ENCODE measurements at places on chromosomes 4 and X.

- no peak for DNase-seq
Measured at GRCh38 chrX:152418025-152418424, 33.1 kb downstream of the GABRA3 start.

DNA sequence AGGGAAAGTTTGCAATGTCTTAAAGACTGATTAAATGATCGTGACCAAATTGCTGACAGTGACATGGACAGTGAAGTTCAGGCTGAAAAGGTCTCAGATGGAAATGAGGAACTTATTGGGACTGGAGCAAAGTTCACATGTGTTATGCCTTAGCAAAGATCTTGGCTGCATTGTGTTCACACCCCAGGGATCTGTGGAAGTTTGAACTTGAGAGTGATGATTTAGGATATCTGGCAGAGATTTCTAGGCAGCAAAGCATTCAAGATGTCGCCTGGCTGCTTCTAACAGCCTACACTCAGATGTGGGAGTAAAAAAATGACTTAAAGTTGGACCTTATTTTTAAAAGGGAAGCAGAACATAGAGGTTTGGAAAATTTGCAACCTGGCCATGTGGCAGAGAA is 21.4 kb downstream of the SCARB2 start:
- no peak for DNase-seq

- DNase-seq = no peak
Measured at GRCh38 chr4:40254608-40255392, 58.0 kb downstream of the RHOH start.

- no peak for DNase-seq
Measured at GRCh38 chr4:71683309-71683708, 100.6 kb downstream of the GC start.

GRCh38 chr4:154078504-154079350 is 289.8 kb upstream of the SFRP2 start:
- no peak for DNase-seq

GRCh38 chr4:174254613-174255012 is 28.9 kb downstream of the FBXO8 start:
- DNase-seq = no peak

- DNase-seq = no peak
Measured at GRCh38 chr4:37812713-37813112, 13.8 kb upstream of the PGM2 start.

DNA sequence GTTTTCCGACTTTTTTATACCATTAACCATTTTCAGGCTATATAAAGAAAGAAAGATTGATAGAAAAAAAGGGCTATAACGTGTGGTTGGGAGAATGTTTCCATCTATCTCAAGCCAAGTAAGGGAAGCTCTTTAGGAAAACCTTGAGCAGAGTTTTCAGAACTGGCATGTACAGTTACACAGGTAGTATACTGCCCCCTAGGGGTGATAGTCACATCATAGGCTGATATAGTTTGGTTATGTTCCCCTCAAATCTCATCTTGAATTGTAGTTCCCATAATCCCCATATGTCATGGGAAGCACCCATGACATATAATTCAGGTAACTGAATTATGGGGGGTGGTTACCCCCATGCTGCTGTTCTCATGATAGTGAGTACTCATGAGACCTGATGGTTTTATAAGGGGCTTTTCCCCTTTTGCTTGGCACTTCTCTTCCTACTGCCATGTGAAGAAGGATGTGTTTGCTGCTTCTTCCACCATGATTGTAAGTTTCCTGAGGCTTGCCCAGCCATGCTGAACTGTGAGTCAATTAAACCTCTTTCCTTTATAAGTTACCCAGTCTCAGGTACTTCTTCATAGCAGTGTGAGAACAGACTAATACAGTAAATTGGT is 186.8 kb downstream of the TMA16 start:
- DNase-seq = no peak

DNA sequence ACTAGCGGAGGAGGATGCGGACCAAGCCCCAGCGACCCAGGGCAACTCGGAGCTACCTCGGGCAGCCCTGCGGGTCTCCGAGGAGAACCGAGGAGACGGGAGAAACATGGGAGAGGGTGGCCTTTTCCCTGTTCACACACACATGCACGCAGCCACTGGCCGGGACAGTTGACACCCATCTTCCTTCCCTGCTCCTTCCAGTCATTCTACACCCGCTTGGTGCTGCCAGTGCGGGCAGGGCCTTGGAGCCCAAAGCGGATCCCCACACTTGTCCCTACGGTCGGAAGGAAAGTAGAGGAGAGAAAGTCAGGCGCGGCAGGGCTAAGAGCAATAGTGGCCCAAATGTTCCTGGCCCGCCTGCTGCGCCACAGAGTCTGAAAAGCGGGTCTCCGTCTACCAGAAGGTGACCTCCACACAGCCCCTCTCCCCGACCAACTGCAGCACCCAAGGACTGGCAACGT is 1.1 kb upstream of the PPP3CA start:
- no peak for DNase-seq

- no peak for DNase-seq
Measured at GRCh38 chr4:3872834-3873313, 106.7 kb downstream of the ADRA2C start.

DNA sequence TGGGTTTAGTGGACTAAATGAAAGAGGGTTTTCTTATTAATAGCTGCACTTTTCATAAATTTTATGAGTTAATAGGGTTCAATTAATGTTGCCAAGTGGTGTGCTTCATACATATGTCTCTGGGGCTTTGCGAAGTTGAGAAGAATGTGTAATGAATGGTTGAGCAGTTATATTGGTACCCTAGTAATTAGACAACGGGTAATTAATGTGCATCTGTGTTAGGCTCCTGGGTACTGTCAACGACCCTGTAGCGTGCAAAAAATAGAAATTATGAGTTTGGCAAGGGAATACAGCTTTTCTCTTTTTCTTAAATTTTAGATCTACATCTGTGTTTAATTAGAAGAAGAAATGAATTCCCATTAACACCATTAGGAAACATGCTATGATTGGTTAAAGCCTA is 1027.7 kb downstream of the ARAP2 start:
- DNase-seq = no peak

- DNase-seq = no peak
Measured at GRCh38 chr4:57614257-57614932, 504.2 kb upstream of the IGFBP7 start.

DNA sequence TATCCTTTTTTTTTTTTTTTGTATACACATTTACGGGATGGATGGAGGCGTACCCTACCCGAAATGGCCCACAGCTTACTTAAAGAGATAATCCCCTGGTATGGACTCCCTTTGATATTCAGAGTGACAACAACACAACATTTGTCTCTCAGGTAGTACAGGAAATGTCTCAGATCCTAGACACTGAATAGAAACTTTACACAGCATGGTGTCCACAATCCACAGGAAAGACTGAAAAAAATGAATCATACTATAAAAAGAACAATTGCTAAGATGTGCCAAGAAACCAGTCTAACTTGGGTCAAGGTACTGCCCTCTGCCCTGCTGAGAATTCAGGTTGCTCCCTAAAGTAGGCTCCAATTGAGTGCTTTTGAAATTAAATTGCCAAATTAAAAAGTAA is 100.8 kb upstream of the LANCL3 start:
- DNase-seq = no peak

DNA sequence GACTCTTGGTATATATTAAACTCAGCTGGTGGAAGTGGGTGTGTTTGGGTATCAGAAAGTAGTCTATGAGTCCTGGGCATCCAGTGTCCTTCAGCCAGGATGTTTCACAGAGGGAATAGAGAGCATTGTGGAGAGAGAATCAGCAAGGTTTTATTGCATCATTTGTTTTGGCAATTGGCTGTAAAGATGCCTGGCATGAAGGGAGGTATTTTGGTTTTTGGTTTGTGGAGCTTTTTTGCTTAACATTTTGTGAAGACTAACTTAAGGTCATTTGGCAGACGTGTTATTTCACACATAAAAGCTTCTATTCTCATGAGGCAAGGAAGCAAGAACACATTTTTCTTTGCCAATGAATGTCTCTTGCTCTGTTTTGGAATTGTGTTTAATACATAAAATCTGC is 71.1 kb downstream of the DCLK2 start:
- DNase-seq = no peak

- no peak for DNase-seq
Measured at GRCh38 chr4:8537041-8537461, 43.1 kb upstream of the GPR78 start.

GRCh38 chr4:174521800-174522182 is 497 bp downstream of the HPGD start:
- DNase-seq = no peak

DNA sequence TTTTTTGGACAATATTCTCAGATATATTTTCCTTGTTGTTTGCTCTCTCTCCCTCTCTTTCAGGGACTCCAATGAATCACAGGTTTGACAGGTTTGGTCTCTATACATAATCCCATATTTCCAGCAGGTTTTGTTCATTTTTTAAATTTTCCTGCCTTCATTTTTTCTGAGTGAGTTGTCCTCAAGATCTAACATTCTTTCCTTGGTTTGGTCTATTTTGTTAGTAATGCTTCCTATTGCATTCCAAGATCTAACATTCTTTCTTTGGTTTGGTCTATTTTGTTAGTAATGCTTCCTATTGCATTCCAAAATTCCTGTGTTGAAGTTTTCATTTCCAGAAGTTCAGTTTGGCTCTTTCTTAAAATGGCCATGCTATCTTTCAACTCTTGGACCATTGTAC is 45.3 kb upstream of the ZMAT1 start:
- DNase-seq = no peak

- DNase-seq = no peak
Measured at GRCh38 chr4:119132306-119132705, 3.3 kb upstream of the MYOZ2 start.

- no peak for DNase-seq
Measured at GRCh38 chr4:88702782-88703181, 5.2 kb upstream of the NAP1L5 start.

DNA sequence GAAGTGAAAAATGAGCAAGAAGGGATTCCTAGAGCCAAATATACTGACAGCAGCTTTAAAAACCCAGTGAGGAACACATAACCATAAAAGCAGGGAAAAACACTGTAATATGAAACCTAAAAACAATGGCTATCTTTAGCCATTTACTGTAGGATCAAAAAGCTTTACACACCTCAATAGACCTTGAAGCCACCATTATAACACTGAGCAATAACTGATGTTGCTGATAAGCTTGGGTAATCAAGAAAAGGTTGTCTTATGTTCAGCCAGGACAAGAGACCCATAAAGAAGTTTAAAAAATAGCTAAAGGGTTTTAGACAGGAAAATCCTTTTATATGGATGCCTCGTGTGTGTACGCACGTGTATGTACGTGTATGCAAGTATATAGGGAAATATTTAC is 16.9 kb downstream of the GATB start:
- DNase-seq = no peak

- DNase-seq = no peak
Measured at GRCh38 chr4:123826896-123827295, 430.3 kb downstream of the SPRY1 start.

DNA sequence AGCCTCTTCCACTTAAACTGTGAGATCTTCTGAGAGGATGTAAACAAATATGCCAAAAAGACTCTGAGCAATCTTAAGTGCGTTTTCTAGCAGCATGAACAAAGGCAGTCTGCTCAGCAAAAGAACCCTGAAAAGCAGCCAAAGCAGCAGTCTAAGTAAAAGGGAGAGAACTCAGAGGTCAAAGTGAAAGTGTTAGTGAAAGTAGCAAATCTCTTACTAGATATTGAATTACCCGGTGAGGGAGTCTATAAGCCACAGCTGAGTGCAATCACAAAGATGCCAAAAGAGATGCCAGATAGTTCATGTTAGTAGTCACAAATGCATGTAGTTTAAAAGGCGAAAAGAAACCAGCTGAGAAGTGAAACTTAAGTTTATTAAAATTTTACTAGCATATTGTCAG is 7.9 kb upstream of the GNRHR start:
- DNase-seq = no peak

All from NCI-H2081 treated with DMSO at 0.1 percent for 48 hours (cell line).